ENCODE measurements at places on chromosomes 2 and 18.

DNA sequence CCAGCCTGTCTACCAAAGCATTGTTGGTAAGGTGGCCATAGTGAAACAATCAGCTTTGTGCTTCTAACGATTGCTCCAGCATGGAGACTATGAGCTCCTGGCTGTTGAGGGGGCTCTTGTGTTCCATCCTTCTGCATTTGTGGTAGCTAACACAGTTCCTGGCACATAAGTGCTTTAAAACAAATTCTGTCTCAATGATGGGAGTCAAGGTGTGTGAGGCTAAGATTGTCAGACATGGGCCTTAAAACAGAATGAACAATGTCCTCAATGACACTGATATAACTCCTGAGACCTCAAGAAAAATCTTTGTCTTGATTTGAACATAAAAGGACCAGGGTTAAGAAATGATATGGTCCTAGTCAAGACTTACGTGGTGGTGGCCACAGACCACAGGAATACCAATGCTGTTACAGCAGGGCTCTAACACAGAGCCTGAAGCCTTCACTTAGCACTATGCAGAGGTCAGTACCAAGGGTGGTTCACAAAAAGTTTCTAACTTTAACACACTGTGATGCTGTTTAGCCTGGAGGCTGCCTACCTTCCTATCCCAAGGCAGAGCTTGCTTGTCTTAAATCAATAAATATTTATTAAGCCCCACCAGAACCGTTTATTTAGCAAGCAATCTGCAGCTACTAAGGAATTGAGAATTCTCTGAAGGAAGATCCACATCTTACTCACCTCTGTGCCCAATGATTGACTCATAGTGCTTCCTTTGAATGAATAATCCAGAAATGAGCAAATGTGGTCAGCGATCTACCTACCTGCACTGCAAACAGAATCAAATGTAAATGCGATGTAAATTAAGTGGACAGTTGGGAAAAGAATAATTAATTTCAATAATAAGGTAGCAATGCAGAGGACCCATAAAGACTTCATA, 35.1 kb downstream of the EVA1A start:
- no peak for DNase-seq

- DNase-seq, result peak; percentile 66
These were observed at the start of gene B4GALT6 for GRCh38 chr18:31684279-31685096. Gene B4GALT6, minus strand, starts transcription at chr18:31684581. Its CDS starts 155 bp downstream, at chr18:31684426.

GRCh38 chr2:96265349-96265839, 403 bp downstream of the TMEM127 start:
- peak; percentile 81 for DNase-seq

- DNase-seq, result no peak
These were observed 76.3 kb downstream of the R3HDM1 start for GRCh38 chr2:135607561-135607960.

GRCh38 chr2:26887151-26887550, 39.2 kb downstream of the DPYSL5 start:
- no peak for DNase-seq

DNA sequence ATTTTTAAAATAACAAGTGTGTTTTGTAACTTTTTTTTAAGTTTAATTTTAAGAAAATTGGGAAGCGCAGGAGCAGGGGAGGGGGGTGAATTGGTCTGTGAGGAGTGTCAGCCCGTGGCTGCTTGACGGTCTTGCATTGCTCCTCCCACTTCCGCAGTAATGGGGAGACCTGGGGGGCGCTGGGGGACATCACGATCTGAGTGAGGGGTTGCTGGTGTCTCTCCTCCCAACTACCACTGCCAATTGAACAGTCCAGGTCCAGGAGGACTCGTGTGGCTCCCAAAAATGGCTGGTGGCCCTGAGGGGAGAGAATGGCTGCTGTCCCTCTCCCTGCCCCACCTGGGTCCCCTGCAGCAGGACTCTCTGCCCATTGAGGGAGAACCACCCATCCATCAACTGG, 57.4 kb upstream of the SMAD7 start:
- DNase-seq, result no peak

GRCh38 chr2:182818925-182819324, 47.5 kb downstream of the FRZB start:
- DNase-seq, result no peak

DNA sequence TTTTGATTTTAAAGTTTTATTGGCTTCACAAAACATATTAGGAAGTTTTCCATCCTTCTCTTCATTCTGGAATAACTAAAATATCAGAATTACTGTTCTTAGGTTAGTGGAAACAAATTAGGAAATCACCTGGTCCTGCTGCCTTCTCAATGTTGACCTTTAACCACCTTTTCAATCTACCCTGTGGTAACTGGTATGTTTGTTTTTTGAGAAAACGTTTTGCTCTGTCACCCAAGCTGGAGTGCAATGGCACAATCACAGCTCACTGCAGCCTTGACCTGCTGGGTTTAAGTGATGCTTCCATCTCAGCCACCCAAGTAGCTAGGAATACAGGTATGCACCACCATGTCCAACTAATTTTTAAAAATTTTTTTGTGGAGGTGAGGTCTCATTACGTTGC, 28.4 kb downstream of the ACYP2 start:
- DNase-seq, result no peak

DNA sequence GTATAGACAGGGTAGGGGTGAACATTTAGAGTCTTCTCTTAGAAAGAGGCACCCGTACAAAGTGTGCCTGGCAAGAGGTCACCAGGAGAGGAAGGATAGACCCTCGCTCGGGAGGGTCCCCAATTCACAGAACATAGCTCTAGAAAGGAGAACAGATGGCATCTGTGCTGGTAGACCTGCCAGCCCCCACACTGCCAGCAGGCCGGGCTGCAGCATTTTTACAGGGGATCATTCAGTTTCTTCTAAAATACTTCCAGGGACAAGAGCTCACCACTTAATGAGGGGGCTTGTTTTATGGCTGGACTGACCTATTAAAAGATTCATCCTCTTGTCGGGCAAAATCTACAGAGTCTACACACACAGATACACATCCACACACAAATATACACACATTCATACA, 149.9 kb downstream of the SEPTIN10 start:
- peak; percentile 9 for DNase-seq

GRCh38 chr2:77387324-77387723, 134.9 kb downstream of the LRRTM4 start:
- DNase-seq, result no peak

DNA sequence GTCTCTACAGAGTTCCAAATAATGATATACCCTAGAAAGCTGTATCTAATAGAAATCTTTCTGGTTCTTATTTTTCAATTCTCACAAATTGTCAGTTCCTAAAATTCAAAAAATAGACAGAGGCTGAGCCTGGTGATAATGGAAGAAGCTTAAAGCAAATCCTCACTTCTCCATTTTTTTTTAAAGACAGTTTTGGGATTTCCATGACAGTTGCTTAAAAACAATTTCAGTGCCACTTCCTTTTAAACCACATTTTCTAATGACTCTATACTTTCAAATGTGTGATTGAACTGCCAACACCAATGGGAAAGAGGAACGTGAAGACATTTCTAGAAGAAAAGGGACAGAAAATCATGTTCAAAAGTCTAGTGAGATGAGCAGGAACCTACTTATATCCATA, 4.0 kb downstream of the GKN2 start:
- no peak for DNase-seq

DNA sequence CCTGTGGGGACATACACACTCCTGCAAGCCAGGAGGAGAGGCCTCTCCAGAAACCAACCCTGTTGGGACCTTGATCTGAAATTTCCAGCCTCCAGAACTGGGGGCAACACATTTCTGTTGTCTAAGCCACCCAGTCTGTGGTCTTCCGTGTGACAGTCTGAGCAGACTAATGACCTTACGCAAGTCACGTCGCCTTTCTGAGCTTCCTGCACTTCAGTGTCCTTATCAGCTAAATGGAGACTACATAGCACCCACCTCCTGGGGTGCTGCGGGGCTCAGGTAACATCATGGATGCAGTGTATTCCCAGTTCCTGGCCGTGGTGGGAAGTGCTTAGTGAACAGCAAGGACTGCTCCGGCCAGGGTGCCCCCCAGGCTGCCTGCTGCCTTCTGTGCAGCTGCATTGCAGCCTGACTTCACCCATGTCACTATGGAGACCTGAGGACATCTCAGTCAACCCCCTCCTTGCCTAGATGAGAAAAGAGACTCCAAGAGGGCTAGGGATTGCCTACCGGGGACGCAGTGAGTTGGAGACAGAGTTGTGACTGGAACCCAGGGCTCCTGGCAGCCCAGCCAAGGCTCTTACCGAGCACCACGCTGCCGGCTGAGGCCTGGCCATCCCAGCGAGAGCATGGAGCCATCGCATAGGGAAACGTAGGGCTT, 61.2 kb upstream of the FZD5 start:
- no peak for DNase-seq

DNA sequence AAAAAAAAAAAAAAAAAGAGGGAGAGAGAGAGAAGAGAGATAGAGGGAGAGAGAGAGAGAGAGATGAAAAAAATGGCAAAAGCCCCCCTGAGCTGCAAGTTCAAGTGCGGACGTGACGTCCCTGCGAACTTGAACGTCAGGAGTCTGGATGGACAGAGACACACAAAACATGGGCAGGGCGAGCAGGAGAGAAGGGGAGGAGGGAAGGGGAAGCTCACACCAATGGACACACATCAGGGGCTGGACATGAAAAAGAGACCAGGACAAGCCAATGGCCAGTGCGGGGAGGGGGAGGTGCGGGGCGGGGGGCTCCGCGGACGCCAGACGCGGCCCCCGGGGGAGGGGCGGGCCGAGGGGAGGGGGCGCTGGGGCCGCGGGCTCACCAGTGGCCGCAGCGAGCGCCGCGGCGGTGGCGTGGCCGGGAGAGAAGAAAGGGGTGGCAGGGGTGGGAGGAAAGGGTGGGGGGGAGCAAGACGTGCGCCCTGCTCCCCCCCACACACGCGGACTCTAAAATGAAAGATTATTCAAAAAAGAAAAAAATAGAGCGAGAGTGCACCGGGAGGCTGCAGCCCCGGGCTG, at the start of gene BCL11A:
Gene BCL11A (minus strand): TSS at position 160 of the 579 bp plus-strand sequence. CDS start 384 bp downstream, outside the sequence.
- DNase-seq, result no peak

DNA sequence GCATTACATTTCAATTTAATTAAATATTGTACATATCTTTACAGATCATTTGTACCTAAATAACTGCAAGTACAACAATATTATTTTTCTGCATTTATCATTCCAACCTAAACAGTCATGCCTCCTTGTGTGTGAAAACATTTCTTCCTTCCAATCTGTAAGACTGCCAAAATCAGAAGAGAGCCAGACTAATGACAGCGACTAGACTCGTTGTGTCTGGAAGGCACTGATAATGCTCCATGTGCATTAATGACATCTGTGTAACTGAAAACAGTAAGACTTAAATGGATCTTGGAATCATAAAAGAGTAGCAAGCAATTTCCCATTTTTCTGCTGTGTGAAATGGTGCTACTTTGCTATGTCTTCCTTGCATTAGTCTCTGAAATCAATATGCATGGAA, 278.0 kb upstream of the DSEL start:
- no peak for DNase-seq

- no peak for DNase-seq
These were observed 201.8 kb upstream of the GULP1 start for GRCh38 chr2:188089901-188090300.

DNA sequence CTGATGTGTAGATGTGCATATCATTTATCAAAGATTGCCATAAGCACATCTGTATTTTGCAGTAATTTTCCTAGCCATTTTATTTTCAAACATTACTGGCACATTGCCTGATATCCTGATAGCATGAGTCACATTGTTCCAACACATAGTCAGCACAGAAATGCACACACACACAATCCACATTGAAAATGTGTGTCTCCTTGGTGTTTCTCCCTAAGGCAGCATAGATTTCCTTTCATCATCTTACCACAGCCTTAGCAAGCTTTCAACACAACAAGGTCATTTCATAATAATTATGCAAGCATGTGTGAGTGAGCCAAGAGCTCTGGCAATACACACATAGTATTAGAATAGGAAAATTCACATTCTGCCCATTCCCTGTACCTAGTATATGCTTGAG, 245.4 kb upstream of the MEIS1 start:
- no peak for DNase-seq

DNA sequence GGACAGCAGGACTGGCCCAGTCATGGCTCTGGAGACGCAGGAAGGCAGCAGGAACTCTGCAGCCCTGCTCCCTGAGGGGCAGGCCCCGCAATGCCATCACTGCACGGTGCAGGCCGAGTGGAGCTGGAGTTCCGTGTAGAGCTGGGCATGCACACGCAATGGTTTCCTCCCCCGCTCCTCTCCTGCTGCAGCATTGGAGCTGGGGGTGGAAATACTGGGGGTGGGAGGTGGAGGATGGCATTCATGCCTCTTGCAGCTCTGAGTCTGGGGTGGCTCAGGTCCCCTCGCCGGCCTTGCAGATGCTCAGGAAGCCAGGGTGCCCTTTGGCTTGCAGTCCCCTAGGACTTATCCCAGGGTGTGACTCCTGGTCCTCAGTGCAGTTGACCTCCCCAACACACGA, 78.3 kb upstream of the ASB18 start:
- no peak for DNase-seq

GRCh38 chr18:35460736-35461161, 37.0 kb downstream of the INO80C start:
- DNase-seq, result no peak

DNA sequence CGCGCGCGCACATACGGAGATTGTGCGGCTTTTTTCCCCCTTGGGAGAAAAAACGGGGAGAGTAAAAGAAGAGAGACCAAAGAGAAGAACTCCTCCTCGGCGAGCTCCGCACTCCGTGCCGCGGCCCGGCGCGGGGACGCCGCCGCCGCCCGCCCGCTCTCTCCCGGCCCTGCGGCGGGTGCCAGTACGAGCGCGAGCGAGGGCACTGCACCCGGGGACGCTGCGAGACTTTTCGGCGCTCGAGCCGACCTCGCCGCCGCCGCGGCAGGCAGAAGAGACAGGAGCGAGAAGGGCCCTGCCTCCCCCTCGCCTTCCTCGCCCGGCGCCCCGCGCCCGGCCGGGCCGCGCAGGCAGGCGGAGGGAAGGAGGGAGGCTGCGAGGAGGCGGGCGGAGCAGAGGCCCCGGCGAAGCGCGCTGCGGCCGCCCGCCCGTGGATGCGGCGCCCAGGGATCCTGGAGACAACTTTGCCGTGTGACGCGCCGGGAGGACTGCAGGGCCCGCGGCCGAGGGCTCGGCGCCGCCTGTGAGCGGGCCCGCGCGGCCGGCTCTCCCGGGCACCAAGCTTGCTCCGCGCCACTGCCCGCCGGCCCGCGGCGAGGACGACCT, 857 bp upstream of the INHBB start:
- no peak for DNase-seq

GRCh38 chr2:118845522-118846441, 1.7 kb downstream of the EN1 start:
- no peak for DNase-seq

DNA sequence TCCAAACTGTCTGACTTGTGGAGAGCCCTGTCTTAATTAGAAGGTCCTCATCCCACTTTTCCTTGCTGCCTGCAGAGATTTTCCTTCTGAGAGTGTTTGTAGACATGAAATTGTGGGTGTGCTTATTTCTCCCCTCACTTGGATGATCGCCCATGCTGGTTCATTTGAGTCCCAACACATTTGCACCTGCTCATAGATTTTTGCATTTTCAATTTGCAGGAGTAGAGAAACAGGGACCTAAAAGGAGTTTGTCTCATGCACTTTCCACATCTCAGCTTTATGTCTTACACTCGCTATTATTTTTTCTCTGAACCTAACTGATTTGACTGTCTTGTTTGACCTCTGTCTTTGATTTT, 33.2 kb upstream of the FHL2 start:
- no peak for DNase-seq

- no peak for DNase-seq
These were observed 112.4 kb upstream of the DDX18 start for GRCh38 chr2:117702098-117702497.

- DNase-seq, result no peak
These were observed 19.0 kb downstream of the NABP1 start for GRCh38 chr2:191696966-191697365.
